Stimulated activated CD4-positive, alpha-beta T cell treated with anti-CD3 and anti-CD28 coated beads, Interleukin-1b, Interleukin-23, amount 100 ng/mL, for 48 hours (primary cell): ENCODE measurements at places on chromosomes 4 and X.

- DNase-seq, result no peak
Measured at GRCh38 chr4:41483771-41484170, 54.2 kb upstream of the LIMCH1 start.

DNA sequence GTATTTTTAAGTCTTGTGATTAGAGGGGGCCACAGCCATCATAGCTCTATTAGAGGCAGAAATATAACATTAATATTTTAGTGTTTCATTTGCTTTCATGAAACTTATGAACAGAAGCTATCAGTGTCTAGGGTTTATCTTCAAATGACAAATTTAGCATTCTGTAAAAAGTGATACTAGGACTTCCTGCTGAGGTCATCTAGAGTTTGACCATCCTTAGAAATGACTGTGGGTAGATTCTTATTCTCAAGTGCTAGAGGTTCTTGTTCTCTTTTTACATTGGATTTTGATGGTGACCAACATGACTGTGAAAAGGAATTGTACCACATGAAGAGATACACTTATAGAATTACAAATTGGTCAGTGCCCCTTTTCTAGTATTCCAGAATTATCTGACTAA, 568.6 kb downstream of the RPA4 start:
- no peak for DNase-seq

- peak; percentile 33 for DNase-seq
Measured at GRCh38 chrX:40008791-40009461, 88.8 kb downstream of the BCOR start.

- no peak for DNase-seq
Measured at GRCh38 chrX:147533426-147533825, 378.3 kb upstream of the FMR1 start.

- no peak for DNase-seq
Measured at GRCh38 chr4:93719552-93719951, 109.0 kb upstream of the ATOH1 start.

DNA sequence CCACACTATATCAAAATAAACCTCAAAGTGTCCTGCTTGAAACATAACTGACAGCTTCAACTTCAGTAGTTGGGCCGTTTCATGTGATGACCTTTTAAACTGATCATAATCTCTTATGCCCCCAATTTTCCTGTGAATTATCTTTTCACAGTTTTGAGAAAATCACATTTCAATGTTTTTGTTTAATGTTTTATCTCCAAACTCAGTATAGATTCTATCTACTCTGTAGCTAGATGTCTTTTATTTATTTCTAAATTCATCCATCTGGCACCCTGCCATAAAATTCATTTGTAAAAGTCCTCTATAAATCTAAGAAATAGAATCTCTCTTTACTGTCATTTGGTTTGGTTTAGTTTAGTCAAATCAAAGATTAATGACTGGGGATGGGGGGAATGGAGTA, 557.3 kb downstream of the ANKRD50 start:
- DNase-seq, result no peak

DNA sequence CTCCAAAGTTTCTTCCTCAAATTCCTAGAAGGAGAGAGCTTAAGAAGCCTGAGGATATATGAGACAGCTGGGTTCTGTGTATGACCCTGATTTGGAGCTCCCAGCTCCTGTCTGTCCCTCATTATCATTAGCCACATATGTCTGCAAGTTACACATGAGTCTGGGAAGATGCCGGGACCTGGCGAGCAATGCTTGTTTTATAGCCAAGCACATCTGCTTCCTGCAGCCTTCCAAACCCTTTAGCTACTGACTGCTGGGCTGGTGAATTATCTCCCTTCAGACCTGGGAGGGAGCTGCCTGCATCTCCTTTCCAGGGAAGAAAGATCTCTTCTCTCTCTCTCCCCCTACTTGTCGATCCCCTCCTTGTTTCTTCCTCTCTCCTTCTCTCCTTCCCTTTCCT, 556.7 kb upstream of the BOD1L1 start:
- DNase-seq, result no peak

- no peak for DNase-seq
Measured at GRCh38 chr4:179415037-179415846, 1973.0 kb upstream of the AGA start.

- no peak for DNase-seq
Measured at GRCh38 chrX:21943460-21944135, 3.1 kb downstream of the SMS start.

DNA sequence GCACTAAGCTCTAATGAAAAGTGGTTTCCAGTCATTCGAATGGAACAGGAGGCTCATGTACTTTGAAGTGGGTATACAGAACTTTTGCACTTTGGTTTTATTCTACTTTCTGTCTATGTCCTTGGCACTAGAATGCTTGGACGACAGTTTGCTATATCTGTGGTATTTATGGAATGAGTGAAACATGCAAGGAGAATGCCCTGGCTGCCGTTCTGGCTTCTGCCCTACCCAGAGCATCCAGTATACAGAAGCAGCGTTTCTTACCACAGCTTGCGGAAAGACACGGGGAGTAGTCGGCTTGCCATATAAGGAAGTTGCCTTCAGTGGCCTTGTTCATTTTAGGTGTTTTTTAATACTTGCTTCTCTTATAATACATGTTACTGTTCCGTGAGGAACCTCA, 98.0 kb downstream of the TBL1X start:
- no peak for DNase-seq

DNA sequence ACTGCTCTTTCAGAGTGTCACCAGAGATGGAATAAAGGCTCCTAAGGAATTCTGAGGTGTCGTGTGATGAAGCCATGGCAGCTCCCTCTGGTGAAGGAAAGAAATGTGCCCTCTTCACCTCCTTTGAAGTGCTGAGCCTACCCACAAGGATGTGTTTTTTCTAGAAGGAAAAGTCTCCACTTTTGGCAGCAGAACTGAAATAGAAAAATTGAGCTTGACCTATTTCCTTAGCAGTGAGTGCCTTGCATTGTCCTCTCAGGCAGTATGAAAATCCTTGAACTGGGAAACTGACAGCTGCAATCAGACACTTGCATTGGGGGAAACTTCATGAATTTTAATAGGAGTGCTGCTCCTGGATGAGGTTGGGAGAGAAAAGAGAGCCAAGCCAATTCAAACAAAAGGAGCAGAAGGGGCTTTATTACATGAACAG, 95.2 kb downstream of the DCLK2 start:
- DNase-seq, result no peak

DNA sequence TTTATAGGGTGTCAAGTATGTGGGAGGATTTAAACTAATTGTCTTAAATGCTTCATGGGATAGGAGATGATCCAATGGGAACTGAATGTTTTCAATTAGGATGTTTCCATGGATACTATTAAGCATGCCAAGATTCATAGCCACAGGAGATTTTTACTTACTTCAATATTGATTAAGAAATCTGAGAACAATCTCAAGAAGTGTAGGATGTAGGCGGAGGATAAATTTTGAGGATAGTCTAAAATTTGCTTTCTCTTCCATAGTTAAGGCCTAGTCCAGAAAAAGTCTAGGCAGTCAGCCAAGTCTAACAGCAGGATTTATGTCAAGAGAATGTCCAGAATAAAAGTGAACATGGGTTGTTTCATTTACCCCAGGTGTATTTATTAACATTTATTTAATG, 32.8 kb downstream of the REPS2 start:
- no peak for DNase-seq

GRCh38 chr4:176789955-176790354, 2.8 kb downstream of the VEGFC start:
- DNase-seq, result no peak

DNA sequence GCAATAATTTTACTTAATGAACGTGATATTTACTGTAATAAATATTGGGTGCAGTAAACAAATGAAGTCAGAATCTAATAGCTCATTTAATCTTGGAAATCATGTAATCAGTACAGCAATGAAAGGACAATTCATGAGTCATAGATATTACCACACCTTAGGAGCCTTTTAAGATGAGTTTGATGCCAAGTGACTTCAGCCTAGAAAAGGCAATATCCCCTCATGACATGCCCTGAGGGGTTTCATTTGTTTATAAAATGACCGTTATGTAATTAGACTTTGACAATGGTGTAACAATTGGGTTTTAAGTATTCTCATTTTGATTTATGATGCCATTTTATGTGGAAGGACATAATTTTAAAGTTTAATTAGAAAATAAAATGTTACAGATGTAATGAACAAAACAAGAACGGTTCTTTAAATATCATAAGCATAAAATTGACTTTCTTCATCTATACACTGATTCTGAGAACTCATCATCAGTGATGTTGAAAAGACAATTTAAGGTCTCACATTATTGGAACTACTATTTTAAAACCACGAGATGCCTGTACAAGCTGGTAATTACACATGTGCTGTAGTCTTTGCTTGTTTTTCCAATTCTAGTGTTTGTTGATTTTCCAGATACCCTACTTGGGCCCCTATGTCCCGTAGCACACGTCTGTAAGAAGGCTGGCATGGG, 5.0 kb downstream of the FGF2 start:
- DNase-seq, result no peak

GRCh38 chr4:94442251-94442650, 9.5 kb upstream of the PDLIM5 start:
- DNase-seq, result no peak

- no peak for DNase-seq
Measured at GRCh38 chr4:182454440-182455013, 211.3 kb downstream of the TENM3 start.

GRCh38 chr4:139692309-139693012, 26.8 kb downstream of the MGST2 start:
- DNase-seq, result no peak

DNA sequence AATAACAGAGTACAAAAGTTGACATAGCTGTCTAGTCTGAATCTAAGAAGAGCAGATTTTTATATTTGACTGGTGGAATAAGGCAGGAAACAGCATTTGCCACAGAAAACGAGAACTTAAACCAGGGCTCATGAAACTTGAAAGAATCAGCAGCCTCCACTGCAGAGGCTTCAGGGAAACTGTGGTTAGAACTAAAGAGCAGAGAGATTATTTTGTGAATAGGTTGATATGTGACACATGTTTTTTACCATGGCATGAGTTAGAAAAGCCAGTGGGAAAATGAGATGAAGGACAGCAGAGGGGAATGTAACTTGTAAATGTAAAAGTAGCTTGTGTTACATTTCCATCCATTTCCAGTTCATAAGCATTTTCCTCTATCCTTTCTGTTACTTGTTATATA, 63.7 kb upstream of the CAMK2D start:
- no peak for DNase-seq

DNA sequence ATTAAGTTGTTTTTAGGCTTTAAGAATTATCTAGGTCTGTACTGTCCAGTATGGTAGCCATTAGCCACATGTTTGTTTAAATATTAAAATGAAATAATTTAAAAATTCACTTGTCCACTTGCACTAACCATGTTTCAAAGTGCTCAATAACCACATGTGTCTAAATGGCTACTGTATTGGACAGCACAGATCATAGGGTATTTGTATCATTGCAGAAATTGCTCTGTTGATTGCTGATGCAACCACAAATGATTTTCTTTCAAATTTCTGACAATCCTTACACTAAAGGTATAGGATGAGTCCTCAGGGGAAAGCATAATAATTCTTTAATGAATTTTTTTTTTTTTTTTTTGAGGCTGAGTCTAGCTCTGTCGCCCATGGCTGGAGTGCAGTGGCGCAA, 84.9 kb downstream of the KDM6A start:
- no peak for DNase-seq

GRCh38 chr4:126611900-126612299, 1020.9 kb upstream of the INTU start:
- DNase-seq, result no peak

DNA sequence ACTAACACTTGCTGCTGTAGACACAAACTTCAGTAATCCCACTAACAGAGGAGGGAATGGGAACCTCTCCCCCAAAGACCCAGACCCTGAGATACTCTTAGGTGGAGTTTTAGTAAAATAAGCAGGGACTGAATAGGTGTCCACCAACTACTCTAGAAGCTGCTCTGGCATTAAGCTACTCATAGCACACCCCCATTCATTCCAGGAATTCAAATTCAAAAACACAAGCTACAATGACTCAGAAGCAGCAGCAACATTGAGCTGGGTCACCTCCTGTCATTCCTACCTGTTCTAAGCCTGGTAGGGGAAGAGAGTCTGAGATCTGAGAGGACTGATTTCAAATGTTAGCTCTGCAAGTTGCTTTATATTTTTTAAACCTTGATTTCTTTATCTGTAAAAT, 135.4 kb upstream of the FRMPD4 start:
- DNase-seq, result no peak
